ENCODE measurements at places on chromosomes 12 and 14. TPM values are rescaled to one million over a fixed set of nuclear protein-coding genes. Genes with fewer than 3 reads are reported as not detected.

Gene NTS
- total RNA-seq, result not detected

Gene POTEM
- not detected for total RNA-seq

- H3K4me3 ChIP-seq, result no peak overlapping the region
- H3K36me3 ChIP-seq, result no peaks in the 10 kb centered on the region
- no peaks in the 10 kb centered on the region for H3K4me1 ChIP-seq
Observed at GRCh38 chr12:130632642-130633041, 83.5 kb downstream of the RIMBP2 start.

GRCh38 chr12:98868538-98868937 is 223.4 kb downstream of the APAF1 start:
- H3K4me3 ChIP-seq, result no peak overlapping the region
- no peaks in the 10 kb centered on the region for H3K27me3 ChIP-seq
- no peak overlapping the region for H3K27ac ChIP-seq

Gene COX6A1
- total RNA-seq, result 299 TPM

DNA sequence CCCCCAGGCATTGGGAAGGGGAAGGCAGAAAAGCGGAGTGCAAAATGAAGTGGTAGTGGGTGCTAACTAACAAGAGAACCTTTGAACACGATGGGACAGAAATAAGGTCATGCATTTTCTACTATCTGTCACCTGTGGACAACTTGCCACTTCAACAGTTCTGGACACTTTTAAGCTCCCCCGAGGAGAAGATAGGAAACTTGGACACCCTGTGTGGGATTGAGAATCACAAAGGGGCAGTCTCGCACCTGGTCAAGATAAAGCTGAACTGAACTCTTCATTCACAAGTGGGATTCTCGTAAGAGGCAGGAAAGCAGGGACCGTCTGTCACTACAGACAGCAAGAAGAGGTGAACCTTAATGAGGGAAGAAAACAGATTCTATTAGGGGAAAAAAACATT is 51.6 kb downstream of the EIF2S3B start:
- no peaks in the 10 kb centered on the region for H3K4me1 ChIP-seq
- H3K4me3 ChIP-seq, result no peak overlapping the region
- no peak for DNase-seq

DNA sequence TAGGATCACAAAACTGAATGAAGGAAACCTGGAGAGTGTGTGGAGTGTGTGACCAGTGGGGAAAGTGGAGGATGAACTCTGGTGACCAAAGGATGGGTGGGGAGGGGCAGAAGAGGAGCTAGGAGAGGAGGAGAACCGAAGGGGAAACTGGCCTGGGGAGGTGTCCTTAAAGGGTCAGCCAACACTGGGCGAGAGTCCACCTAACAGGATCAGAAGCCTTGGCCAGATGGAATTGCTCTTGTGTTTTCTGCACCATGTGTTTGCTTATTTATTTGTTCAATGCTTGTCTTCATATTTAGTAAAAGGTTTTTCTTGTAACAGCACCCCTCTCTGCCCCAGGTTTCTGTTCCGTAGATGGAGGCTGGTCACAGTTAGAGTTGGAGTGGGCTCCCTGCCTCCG is 34.5 kb upstream of the ATP23 start:
- H3K4me1 ChIP-seq, result peaks cover 2% of the 10 kb centered on the region
- H3K4me3 ChIP-seq, result no peak overlapping the region
- peaks cover 19% of the 10 kb centered on the region for H3K27me3 ChIP-seq
- no peak for DNase-seq

Gene KRT72
- total RNA-seq, result not detected

GRCh38 chr12:18165422-18165871 is 75.5 kb upstream of the RERGL start:
- H3K27me3 ChIP-seq, result no peaks in the 10 kb centered on the region
- H3K4me1 ChIP-seq, result no peaks in the 10 kb centered on the region
- H3K36me3 ChIP-seq, result no peaks in the 10 kb centered on the region
- no peak overlapping the region for H3K27ac ChIP-seq

DNA sequence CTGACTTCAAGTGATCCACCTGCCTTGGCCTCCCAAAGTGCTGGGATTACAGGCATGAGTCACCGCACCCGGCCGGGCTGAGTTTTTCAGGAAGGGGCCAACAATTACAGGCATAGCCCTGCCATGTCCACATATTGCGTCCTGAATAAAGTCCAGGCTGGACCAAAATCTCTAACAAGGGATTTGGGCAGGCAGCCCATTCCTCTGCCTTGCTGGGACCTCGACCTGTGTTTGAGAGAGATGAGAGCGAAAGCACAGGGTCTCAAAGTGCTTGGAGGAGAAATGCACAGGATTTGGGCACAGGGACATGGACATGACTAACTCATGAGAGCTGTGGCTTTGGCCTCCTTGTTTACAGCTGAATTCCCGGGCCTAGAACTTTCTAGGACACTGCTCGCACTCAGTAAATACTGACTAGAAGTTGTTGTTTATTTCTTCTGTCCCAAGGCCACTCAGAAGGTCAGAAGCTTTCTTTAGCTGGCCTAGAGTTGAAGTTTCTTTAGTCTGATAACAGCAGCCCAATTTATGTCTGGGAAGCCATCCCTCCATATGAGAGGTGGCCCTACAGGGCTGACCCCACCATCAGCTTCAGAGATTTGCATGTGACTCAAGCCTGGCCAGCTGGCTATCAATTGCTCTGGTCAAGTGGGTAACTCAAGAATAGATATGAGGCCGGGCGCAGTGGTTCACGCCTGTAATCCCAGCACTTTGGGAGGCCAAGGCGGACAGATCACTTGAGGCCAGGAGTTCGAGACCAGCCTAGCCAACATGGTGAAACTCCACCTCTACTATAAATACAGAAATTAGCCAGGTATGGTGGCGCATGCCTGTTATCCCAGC is 11.7 kb downstream of the CAMKK2 start:
- no peaks in the 10 kb centered on the region for H3K27me3 ChIP-seq
- H3K4me1 ChIP-seq, result peaks cover 9% of the 10 kb centered on the region
- no peak overlapping the region for H3K27ac ChIP-seq

DNA sequence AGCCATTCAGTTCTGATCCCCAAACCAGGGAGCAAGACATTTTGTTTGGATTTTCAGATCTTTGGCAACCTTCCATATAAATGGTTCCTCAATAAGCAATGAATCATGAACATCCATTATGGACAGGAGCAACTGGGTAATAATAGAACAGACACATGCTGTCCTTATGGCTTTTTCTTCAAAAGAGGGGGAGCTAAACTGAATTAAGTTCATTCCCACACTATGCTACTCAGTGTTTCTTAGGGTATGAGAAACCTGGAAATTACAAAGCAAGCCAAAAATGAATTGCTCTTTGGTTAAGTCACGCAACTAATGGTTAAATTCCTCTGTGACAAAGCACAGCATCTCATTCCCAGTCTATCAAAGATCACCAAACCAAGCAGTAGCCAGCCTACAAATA is 51.0 kb downstream of the PTGER2 start:
- no peak overlapping the region for H3K27ac ChIP-seq
- H3K4me1 ChIP-seq, result no peaks in the 10 kb centered on the region
- peaks cover 10% of the 10 kb centered on the region for H3K27me3 ChIP-seq
- H3K36me3 ChIP-seq, result no peaks in the 10 kb centered on the region

DNA sequence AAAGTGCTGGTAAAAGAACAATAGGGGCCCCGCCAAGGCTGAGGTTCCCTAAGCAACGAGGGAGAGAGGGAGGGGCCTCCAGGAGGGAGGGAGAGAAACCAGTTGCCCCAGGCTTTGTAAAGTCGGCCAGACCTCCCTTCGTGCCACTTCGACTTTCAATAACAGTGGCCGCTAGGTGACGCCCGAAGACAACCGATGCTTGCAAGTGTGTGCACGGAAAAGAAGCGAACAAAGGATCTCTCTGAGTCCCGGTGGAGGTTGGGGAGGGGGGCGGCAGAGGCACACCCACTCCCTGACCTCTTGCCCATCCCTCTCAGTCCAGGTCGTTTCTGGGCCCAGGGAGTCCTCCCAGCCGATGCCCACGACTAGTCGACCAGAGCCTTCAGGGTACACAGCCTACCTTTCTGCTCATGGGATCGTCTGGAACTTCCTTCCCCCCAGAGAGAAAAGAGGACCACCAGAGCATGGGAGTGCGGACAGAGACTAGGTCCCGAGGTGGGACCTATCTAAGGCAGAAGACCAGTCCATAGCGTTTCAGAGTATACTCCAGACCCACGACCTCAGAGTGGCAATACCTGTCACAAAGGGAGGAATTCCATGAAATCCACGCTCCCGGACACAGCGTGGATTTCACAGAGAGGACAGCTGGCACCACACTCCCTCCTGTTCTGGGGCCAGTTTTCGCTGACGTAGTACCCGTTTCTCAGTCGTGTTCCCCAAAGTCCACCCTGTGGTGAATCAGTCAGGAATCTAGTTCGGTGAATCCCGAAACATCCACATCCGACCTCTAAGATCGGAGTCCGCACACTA is 262.7 kb upstream of the ALG10B start:
- no peaks in the 10 kb centered on the region for H3K27me3 ChIP-seq
- H3K36me3 ChIP-seq, result no peaks in the 10 kb centered on the region
- no peak overlapping the region for H3K27ac ChIP-seq
- DNase-seq, result no peak
- no peak overlapping the region for H3K4me3 ChIP-seq

GRCh38 chr14:104171029-104171697 is 32.8 kb downstream of the KIF26A start:
- H3K27me3 ChIP-seq, result no peaks in the 10 kb centered on the region
- H3K4me3 ChIP-seq, result no peak overlapping the region
- no peak for DNase-seq

GRCh38 chr14:53628732-53629430 is 327.7 kb downstream of the BMP4 start:
- H3K27me3 ChIP-seq, result no peaks in the 10 kb centered on the region
- no peaks in the 10 kb centered on the region for H3K36me3 ChIP-seq
- no peaks in the 10 kb centered on the region for H3K4me1 ChIP-seq
- H3K27ac ChIP-seq, result no peak overlapping the region
- no peak overlapping the region for H3K4me3 ChIP-seq
- DNase-seq, result no peak

- H3K36me3 ChIP-seq, result peaks cover 4% of the 10 kb centered on the region
- no peak for DNase-seq
- no peak overlapping the region for H3K4me3 ChIP-seq
Observed at GRCh38 chr14:76195003-76195402, 43.3 kb downstream of the GPATCH2L start.

GRCh38 chr12:42260518-42260917 is 22.5 kb upstream of the YAF2 start:
- H3K4me3 ChIP-seq, result no peak overlapping the region
- H3K4me1 ChIP-seq, result no peaks in the 10 kb centered on the region
- DNase-seq, result no peak
- no peak overlapping the region for H3K27ac ChIP-seq
- H3K36me3 ChIP-seq, result no peaks in the 10 kb centered on the region

Gene EXOC5
- total RNA-seq, result 104 TPM

DNA sequence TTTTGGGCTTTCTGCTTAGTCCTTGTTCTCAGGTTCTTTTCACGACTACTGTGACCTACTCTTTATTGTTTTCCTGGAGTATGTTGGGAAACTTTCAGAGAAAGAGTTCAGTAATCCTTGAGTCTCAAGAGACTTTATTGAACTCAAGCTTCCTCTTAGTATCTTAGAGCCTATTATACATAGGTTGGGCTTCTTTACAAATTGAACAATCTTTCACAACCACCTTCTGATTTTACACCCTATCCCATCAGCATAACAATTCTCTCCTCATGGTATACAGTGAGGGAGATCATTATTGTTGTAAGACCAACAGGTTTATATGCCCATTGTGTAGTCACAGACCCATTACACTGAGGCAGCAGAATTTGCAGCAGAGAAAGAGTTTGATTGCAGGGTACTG is 193.2 kb upstream of the IGF1 start:
- DNase-seq, result no peak
- no peaks in the 10 kb centered on the region for H3K36me3 ChIP-seq
- H3K4me3 ChIP-seq, result no peak overlapping the region
- no peaks in the 10 kb centered on the region for H3K27me3 ChIP-seq
- H3K4me1 ChIP-seq, result no peaks in the 10 kb centered on the region

GRCh38 chr12:57416039-57416996 is 14.5 kb downstream of the R3HDM2 start:
- no peaks in the 10 kb centered on the region for H3K36me3 ChIP-seq
- no peak overlapping the region for H3K27ac ChIP-seq
- no peaks in the 10 kb centered on the region for H3K4me1 ChIP-seq
- H3K27me3 ChIP-seq, result no peaks in the 10 kb centered on the region
- no peak overlapping the region for H3K4me3 ChIP-seq
- no peak for DNase-seq

GRCh38 chr12:2333491-2334195 is 280.9 kb downstream of the CACNA1C start:
- DNase-seq, result no peak
- no peak overlapping the region for H3K27ac ChIP-seq
- no peaks in the 10 kb centered on the region for H3K36me3 ChIP-seq
- peaks cover 35% of the 10 kb centered on the region for H3K4me1 ChIP-seq

GRCh38 chr12:1618489-1618888 is 10.5 kb upstream of the WNT5B start:
- H3K36me3 ChIP-seq, result no peaks in the 10 kb centered on the region
- DNase-seq, result peak; percentile 30
- peaks cover 1% of the 10 kb centered on the region for H3K27me3 ChIP-seq

DNA sequence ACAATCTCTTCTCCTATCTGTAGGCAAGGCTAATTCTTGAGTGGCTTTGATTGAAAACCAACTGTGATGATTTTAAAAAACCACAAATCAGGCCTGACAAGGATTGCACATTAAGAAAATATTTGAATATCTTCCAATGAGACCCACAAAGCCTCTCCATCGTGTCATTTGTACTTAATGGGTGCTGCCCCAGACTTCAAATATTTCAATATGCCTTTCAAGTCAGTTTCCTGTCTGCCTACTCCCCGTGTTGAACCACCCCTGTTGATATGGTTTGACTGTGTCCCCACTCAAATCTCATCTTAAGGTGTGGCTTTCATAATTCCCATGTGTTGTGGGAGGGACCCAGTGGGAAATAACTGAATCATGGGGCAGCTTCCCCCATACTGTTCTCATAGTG is 159.7 kb upstream of the EGLN3 start:
- no peaks in the 10 kb centered on the region for H3K36me3 ChIP-seq
- no peak overlapping the region for H3K27ac ChIP-seq
- peaks cover 3% of the 10 kb centered on the region for H3K27me3 ChIP-seq
- no peak overlapping the region for H3K4me3 ChIP-seq
- H3K4me1 ChIP-seq, result no peaks in the 10 kb centered on the region

DNA sequence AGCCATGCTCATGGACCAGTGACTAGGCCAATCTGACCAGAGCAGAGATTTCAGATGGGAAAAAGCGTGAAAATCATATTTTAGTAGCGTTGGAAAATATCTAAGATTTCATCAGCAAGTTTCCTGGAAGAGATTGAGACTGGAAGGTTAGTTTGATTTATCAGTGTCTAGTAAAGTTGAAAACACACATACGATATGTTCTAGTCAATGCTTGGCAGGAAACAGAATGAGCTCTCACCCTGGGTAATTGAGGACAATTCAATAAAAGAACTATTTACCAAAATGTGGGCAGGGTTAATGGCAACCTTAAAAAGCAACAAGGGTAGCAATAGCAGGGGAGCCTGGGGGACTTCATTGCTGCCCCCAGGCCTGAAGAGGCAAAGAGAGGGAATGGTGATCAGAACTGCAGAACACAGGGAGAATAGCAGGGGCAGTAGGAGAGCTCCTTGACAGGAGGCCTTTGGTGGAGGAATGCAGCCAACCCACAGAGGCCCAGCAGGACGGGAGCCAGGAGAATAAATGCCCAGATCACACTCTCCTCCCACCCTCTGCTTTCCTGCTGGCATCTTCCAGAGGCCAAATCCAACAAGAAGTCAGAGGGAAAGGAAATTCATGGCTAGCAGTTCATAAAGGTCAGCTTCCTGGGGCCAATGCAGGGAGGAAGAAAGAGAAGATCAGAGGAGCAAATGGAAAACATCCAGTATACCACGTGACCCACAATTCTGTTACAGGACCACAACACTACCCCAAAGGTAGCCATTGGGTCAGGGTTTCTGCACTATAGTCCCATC is 27.6 kb upstream of the LRP6 start:
- H3K27ac ChIP-seq, result no peak overlapping the region
- no peak overlapping the region for H3K4me3 ChIP-seq
- H3K27me3 ChIP-seq, result no peaks in the 10 kb centered on the region
- peaks cover 10% of the 10 kb centered on the region for H3K4me1 ChIP-seq

All from endothelial cell of umbilical vein (primary cell).